ENCODE measurements at places on chromosomes 11 and 22.
A peak's percentile ranks its signal among the peaks of the same experiment; 100 is the strongest.

DNA sequence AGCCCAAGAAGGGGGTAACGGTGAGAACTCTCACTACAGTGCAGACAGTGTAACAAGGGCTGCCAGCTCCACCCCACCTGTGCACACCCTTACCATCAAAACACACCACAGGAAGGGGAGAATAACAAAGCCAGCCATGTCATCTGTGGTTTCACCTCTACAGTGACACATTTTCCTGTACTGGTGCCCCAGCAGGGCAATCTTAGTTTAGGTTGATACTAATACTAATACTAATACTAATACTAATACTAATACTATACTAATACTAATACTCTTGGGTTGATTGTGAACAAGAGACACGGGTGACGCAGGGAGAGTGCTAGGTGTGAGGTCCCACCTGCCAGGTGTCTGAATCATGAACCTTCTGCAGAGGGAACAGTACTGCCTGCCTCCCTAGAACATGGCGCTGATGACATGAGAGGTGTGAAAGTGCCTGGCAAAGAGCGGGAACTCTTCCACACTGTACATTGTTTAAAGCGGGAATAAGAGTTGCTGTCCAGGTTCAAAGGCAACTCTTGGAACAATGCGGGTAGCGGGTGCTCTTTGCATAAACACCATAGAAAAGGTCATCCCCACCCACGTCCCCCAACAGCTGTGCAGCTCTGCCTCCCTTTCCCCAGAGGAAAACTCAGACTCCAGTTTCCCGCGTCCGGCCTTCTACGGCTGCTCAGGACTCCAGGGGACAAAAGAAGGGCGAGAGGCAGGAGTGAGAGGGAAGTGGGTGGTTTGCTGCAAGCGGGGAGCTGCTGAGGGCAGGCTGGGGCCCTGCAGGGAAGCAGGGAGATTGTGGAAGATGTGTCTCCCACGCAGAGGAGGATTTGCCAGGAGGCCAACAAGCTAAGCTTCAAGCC, 25.0 kb upstream of the TMPRSS4 start:
- peak overlapping the region; percentile 63 for H3K4me3 ChIP-seq
- peak; percentile 73 for DNase-seq

- H3K4me3 ChIP-seq, result no peak overlapping the region
- H3K36me3 ChIP-seq, result peaks cover 27% of the 10 kb centered on the region
- H3K27me3 ChIP-seq, result no peaks in the 10 kb centered on the region
- no peak for DNase-seq
These were observed 96.9 kb upstream of the HORMAD2 start for GRCh38 chr22:29983296-29983917.

DNA sequence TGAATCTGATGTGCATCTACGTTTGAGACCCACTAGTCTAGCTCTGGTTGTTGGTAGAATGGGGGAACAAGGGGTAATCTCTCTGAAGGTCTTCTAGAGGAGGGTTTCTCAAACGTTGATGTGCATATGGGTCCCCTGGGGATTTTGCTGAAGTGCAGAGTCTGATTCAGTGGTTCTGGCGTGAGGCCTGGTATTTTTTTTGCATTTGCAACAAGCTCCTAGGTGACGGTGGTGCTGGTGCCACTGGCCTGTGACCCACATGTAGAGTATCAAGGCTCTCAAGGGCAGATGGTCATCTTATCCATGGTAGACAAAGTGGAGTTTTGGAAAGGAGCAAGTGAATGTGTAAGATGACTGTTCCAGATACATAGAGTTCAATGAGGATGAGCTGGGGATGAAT, 97.1 kb downstream of the CEP164 start:
- no peak overlapping the region for H3K27ac ChIP-seq
- H3K36me3 ChIP-seq, result peaks cover 2% of the 10 kb centered on the region
- no peak overlapping the region for H3K4me3 ChIP-seq
- DNase-seq, result no peak

DNA sequence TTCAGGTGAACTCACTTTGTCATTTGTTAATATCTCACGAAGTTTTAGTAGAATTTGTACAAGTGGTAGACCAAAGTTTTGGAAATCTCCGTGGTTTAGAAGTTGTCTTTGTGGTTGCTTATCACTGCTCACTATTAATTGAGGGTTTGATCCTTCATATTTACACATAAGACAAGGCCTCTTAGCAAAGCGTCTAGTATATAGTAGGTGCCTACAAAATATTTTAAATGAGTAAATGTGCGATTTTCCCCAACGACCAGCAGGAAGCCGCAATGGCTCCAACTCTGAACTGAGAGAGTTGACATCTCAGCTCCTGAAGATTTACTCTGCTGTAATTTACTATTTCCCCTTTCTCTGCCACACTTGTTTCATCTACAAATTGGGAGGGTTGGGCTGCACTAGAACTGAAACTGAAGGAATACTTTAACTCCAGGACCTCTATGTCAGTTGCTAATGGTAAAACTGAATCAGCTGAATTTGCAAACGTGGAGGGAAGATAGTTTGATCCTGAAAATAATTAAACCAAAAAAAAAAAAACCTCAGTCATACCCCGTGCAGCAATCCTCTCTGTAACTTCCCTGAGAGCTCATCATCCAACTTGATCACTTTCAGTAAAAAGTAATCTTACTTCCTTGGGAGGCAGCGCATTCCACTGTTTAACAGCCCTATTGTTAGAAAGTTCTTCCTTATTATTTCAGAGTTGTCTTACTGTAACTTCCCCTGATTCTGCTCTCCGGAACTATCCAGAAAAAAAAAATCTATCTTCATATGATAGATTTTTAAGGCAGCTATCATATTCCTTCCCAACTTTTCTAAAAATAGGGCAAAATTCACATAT, 1.3 kb upstream of the SBF2 start:
- H3K27ac ChIP-seq, result no peak overlapping the region
- H3K4me1 ChIP-seq, result peaks cover 31% of the 10 kb centered on the region
- peaks cover 23% of the 10 kb centered on the region for H3K27me3 ChIP-seq

GRCh38 chr11:73716153-73717056, 44.5 kb downstream of the RAB6A start:
- H3K27me3 ChIP-seq, result no peaks in the 10 kb centered on the region
- peaks cover 63% of the 10 kb centered on the region for H3K36me3 ChIP-seq
- H3K27ac ChIP-seq, result peak overlapping the region; percentile 60
- H3K4me1 ChIP-seq, result peaks cover 12% of the 10 kb centered on the region
